ENCODE measurements at places on chromosomes 5 and 9. TPM values are rescaled to one million over a fixed set of nuclear protein-coding genes. Genes with fewer than 3 reads are reported as not detected.

The MSH3 gene
- 2.3 TPM for polyA plus RNA-seq

The PAPPA gene
- polyA plus RNA-seq, result 0.13 TPM

DNA sequence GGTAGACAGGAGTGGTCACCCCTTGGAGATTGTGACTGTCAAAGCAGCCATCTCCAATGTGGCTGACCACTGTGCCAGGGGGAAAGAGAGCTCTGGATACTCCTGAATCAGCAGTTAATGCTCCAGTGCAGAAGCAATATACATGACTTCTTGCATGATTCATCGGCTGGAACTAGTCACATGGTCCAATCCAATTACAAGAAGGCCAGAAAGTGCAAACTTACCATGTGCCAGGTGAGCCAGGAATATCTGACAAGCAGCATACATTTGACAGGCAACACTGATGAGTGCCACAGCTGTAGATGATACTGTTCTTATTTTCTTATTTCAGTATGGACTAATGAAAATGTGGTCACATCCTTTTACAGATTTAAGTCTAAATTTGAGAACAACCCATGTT is 440.0 kb upstream of the MPDZ start:
- no peaks in the 10 kb centered on the region for H3K36me3 ChIP-seq
- no peaks in the 10 kb centered on the region for H3K27me3 ChIP-seq
- no peak for DNase-seq
- H3K27ac ChIP-seq, result no peak overlapping the region
- no peak overlapping the region for H3K4me3 ChIP-seq

DNA sequence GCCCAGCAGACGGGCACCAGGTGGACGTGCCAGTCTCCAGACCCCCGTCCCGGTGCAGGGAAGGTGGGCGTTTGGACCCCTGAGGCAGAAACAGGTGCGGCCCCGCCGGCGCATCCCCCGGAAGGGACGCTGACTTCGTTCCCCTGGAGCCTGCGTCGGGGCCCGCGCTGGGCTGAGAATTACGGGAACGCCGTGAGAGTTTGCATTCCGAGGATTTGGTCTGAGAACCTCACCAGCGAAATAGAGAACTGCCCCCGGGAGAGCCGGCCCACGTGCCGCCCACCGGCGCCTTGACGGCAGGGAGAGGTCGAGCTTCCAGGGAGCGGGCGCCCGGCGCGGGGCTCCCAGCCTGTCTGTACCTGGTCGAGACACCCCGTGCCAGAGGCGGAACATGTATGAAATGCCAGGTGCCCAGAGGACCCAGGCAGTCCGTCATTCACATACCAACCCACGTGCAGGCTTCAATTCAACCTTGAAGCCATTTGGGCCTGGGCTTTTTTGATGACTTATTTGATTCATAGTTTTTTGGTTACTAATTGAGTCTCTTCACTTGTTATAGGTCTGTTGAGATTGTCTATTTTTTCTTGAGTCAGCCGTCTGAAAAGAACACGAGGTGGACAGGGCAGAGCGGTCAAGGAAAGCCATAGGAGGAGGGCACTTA is 877 bp upstream of the CAMSAP1 start:
- peak overlapping the region; percentile 91 for H3K4me3 ChIP-seq
- peak; percentile 92 for DNase-seq
- peak overlapping the region; percentile 92 for H3K27ac ChIP-seq
- H3K27me3 ChIP-seq, result no peaks in the 10 kb centered on the region

- H3K27me3 ChIP-seq, result no peaks in the 10 kb centered on the region
- no peak overlapping the region for H3K4me3 ChIP-seq
- H3K27ac ChIP-seq, result no peak overlapping the region
- no peaks in the 10 kb centered on the region for H3K4me1 ChIP-seq
- H3K36me3 ChIP-seq, result peaks cover 48% of the 10 kb centered on the region
Measured at GRCh38 chr5:37165761-37166160, 83.4 kb downstream of the CPLANE1 start.

DNA sequence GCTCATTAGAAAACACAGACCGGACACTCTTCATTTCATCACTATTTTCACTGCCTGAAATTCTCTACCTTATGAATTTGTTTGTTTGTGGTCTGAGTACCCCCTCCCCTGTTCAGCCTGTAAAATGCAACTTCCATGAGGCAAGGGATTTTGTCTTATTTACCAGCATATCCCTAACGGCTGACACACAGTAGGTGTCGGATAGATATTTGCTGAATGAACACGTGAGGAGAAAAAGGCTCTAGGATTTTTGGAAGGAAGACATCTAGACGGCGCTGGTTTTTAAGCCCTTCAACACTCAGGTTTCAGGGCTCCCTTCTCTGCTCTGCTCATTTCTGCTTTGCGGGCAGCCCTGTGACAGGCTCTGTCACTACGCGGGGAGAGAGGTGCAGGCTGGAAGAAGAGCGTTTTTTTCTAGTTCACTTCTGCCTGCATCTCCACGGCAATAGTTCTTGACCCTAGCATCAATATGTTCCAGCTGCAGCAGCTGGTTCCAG is 41.0 kb downstream of the KCNMB1 start:
- H3K27ac ChIP-seq, result no peak overlapping the region
- no peaks in the 10 kb centered on the region for H3K27me3 ChIP-seq
- no peaks in the 10 kb centered on the region for H3K36me3 ChIP-seq
- H3K4me3 ChIP-seq, result no peak overlapping the region
- no peak for DNase-seq

DNA sequence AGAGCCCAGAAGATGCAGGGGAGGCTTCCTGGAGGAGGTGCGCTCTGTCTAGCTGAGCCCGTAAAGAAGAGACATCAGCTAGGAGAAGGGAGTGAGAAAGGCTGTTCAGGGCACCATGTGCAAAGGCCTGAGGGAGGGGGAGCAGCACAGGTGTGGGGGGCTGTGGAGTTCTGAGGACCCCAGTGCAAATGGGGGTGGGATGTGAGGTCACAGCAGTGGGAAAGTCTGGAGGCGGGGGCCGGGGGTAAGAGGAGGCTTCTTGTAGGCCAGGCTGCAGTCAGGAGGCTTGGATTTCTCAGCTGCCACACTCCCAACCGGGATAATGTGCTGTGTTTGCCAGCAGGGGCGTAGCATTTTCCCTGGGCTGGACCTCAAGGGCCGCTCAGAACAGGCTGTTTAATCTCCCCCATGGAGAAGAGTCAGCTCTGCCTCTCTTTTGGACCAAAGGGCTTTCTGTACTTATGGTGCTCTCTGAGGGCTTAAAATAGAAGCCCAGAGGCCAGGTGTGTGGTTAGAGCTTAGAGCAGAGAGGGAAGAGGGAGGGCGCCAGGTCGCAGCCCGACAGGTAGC is 5.7 kb downstream of the NEURL1B start:
- peaks cover 2% of the 10 kb centered on the region for H3K4me1 ChIP-seq
- DNase-seq, result peak; percentile 35
- peaks cover 21% of the 10 kb centered on the region for H3K27me3 ChIP-seq
- H3K4me3 ChIP-seq, result no peak overlapping the region
- no peak overlapping the region for H3K27ac ChIP-seq
- no peaks in the 10 kb centered on the region for H3K36me3 ChIP-seq

DNA sequence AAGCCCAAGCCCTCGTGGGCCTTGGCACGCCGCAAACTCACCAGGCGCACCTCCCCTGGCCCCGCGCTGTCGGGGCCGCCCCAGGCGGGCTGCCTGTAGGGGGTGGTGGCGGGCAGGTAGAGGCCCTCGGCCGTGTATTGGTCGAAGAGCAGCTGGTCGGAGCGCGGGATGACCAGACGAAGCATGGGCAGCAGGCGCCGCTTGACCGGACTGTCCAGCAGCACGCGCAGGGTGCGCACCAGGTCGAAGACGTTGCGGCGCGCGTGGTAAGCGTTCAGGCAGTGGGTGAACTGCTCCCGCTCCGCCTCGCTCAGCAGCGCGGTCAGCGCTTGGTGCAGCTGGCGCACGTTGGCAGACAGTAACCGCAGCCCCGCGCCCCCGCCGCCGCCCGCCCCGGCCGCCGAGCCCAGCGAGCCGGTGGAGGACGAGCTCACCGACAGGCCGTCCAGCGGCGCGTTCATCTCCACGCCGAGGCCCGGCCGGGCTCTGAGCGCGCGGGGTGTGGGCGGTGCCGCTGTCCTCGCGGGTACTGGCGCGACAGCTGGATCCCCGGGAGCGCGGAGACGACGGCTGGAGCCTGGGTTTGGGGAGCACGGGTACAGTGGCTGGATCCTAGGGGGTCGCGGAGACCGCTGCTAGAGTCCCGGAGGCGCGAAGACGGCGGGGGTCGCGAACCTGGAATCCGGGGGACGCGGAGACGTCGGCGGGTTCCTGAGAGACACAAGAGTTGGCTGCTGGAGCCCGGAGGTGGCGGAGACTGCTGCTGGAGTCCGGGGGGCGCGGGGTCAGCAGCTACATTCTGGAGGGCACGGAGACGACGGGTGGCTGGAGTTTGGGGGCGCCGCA is 709 bp downstream of the WHRN start:
- H3K4me1 ChIP-seq, result peaks cover 64% of the 10 kb centered on the region
- H3K27me3 ChIP-seq, result peaks cover 15% of the 10 kb centered on the region
- H3K4me3 ChIP-seq, result peak overlapping the region; percentile 70
- H3K36me3 ChIP-seq, result no peaks in the 10 kb centered on the region

DNA sequence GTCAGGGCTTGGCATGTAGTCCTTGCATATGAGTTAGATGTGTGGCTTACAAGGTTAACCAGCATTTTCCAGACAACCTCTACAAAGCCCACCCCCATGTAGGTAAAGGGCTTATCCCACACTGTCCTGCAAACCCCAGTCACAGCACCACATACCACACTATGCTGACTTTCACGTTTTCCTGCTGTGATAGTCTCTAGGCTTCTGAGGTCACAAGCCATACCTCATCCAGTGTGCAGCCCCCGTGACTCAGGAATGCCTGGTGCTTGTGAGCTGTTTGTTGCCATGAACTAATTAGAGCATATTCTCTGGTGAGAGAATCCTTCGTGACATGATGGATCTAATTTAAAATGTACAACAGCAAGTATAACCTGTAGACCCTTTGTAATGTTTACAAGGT is 50.8 kb downstream of the ERAP1 start:
- no peaks in the 10 kb centered on the region for H3K4me1 ChIP-seq
- no peak overlapping the region for H3K27ac ChIP-seq
- no peak overlapping the region for H3K4me3 ChIP-seq

- H3K4me1 ChIP-seq, result no peaks in the 10 kb centered on the region
- no peaks in the 10 kb centered on the region for H3K36me3 ChIP-seq
- H3K4me3 ChIP-seq, result no peak overlapping the region
Measured at GRCh38 chr9:109771087-109771486, 8.9 kb upstream of the PALM2AKAP2 start.

The PGM5 gene
- polyA plus RNA-seq, result 3.8 TPM

GRCh38 chr5:526456-527088 is 2.3 kb upstream of the SLC9A3 start:
- peaks cover 54% of the 10 kb centered on the region for H3K4me1 ChIP-seq
- H3K4me3 ChIP-seq, result no peak overlapping the region
- H3K27me3 ChIP-seq, result peaks cover 3% of the 10 kb centered on the region

DNA sequence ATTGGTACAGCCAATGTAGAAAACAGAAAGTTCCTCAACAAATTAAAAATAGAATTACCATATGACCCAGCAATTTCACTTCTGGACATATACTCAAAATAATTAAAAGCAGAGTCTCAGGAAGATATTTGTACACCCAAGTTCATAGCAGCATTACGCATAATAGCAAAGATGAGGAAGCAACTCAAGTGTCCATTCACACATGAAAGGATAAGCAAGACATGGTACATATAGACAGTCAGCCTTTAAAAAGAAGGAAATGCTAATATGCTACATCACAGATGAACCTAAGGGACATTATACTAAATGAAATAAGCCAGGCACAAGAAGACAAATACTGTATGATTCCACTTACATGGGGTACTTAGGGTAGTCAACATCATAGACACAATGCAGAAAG is 76.7 kb downstream of the ANXA2R start:
- no peaks in the 10 kb centered on the region for H3K36me3 ChIP-seq
- H3K4me3 ChIP-seq, result no peak overlapping the region
- no peak for DNase-seq
- H3K4me1 ChIP-seq, result no peaks in the 10 kb centered on the region
- H3K27me3 ChIP-seq, result no peaks in the 10 kb centered on the region

- H3K4me3 ChIP-seq, result no peak overlapping the region
- no peaks in the 10 kb centered on the region for H3K4me1 ChIP-seq
- no peaks in the 10 kb centered on the region for H3K36me3 ChIP-seq
- DNase-seq, result no peak
- no peak overlapping the region for H3K27ac ChIP-seq
Measured at GRCh38 chr9:89680547-89681467, 76.0 kb downstream of the GADD45G start.

GRCh38 chr5:1205255-1206180 is 4.1 kb downstream of the SLC6A19 start:
- no peaks in the 10 kb centered on the region for H3K27me3 ChIP-seq
- DNase-seq, result no peak
- H3K4me3 ChIP-seq, result no peak overlapping the region
- no peak overlapping the region for H3K27ac ChIP-seq
- H3K36me3 ChIP-seq, result no peaks in the 10 kb centered on the region
- peaks cover 11% of the 10 kb centered on the region for H3K4me1 ChIP-seq

The FGF1 gene
- polyA plus RNA-seq, result 4.1 TPM

- no peaks in the 10 kb centered on the region for H3K27me3 ChIP-seq
- H3K36me3 ChIP-seq, result no peaks in the 10 kb centered on the region
- H3K4me3 ChIP-seq, result no peak overlapping the region
- no peak overlapping the region for H3K27ac ChIP-seq
Measured at GRCh38 chr9:89426384-89426961, 71.4 kb downstream of the SEMA4D start.

DNA sequence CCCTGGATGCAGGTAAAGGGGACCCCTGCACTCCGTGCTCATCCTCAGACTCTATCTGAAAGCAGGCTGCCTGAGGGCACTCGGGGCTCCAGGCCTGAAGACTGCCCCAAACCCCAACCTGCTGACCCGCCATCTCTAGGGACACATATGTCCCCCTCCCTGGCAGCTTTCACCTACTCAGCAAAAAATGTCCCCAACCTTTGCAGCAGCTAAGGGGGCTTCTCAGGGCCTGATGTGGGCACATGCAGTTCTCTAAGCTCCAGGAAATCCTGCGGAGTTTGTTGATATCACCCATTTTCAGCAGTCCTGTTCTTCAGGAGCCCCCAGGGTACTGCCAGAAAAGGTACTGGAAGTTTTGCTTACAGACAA is 2.2 kb upstream of the DPH7 start:
- peaks cover 40% of the 10 kb centered on the region for H3K4me1 ChIP-seq
- DNase-seq, result no peak
- no peak overlapping the region for H3K4me3 ChIP-seq
- H3K27ac ChIP-seq, result no peak overlapping the region
- H3K36me3 ChIP-seq, result peaks cover 21% of the 10 kb centered on the region

Data from spleen (tissue), 13 donors.